SJCRH30 (cell line): ENCODE measurements at places on chromosomes 7 and 10. TPM values are rescaled to one million over a fixed set of nuclear protein-coding genes. Genes with fewer than 3 reads are reported as not detected.

The C10orf105 gene
- not detected in 2 replicates for total RNA-seq

The ADARB2 gene
- total RNA-seq: 0.10 TPM in 1 of 2 replicates, not detected in the other

The GIMAP1 gene
- not detected in 2 replicates for total RNA-seq

The LEP gene
- total RNA-seq: not detected in 2 replicates

The ELFN1 gene
- 1.3 and 1.7 TPM in 2 replicates for total RNA-seq

The GDF2 gene
- not detected in 2 replicates for total RNA-seq

The CROT gene
- total RNA-seq: 11.0 and 15.7 TPM in 2 replicates

The CALD1 gene
- 102 and 113 TPM in 2 replicates for total RNA-seq

The TLX1 gene
- total RNA-seq: not detected in 2 replicates

The ANAPC16 gene
- 71.9 and 72.2 TPM in 2 replicates for total RNA-seq

The UFSP1 gene
- 5.5 and 6.1 TPM in 2 replicates for total RNA-seq

The COL13A1 gene
- total RNA-seq: 0.20 and 0.26 TPM in 2 replicates

The C10orf88 gene
- 12.0 and 14.1 TPM in 2 replicates for total RNA-seq

The COBL gene
- 0.03 and 0.04 TPM in 2 replicates for total RNA-seq

The NRAP gene
- not detected in 2 replicates for total RNA-seq

The SLC39A12 gene
- total RNA-seq: not detected in 2 replicates

The STEAP4 gene
- total RNA-seq: not detected in 2 replicates
